ENCODE measurements at places on chromosomes 13 and 19.

DNA sequence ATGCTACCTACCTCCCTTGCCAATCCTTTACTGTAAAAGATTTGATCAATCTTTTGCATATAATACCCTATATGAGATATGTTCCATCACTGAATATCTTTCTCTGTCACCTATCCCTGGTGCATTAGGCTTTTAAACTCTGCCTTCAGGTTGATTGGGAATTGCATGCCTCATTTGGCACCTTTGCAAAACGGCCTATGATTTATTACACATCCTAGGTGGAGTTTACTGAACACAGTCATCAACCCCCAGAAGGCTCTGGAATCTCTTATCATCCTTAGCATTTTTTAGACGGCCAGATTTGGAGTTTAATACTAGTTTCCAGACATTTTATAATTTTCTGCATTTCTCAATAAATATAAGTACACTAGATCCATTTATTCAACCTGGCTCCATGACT lies 448.4 kb upstream of the SLC10A2 start:
- DNase-seq = no peak

- peak; percentile 29 for DNase-seq
These were observed 88.0 kb downstream of the PCCA start for GRCh38 chr13:100176801-100177400.

DNA sequence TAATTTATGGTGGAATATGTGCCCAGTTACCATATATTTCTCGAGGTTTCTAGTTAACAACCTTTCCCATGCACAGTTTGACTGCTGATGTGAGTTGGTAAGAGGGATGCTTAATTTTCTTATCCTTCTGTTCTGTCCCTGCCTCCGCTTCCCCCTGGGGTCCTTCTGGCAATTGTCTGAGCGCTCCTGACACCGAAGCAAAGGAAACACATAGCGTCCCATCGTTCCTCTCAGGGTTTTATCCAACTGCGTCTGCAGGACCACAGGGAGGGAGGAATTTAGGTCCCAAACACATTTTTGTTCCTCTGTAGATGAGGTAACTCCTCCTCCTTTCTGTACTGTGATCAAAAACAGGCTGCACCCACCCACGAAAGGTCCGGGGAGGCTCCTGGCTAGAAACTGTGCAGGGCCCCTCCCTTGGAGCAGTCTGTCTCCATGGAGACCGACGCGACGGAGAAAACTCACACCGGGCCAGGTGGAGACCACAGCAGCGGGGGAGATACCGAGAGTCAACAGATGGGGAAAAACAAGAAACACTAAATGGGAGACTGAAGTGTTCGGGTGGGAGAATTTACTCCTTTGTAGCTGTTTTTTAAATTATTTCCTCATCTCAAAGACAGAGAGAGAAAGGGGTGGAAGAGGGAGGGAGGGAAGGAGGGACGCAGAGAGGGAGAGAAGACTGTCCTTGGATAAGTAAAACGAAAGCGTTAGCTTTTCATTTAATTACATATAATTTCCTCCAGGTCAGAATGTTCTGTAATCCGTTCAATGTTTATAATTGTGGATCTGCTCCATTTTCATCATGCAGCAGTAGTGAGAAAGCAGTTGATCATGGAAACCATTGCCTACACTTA lies 191.8 kb upstream of the NBEA start:
- DNase-seq = no peak

GRCh38 chr19:34241513-34242337 lies 12.6 kb upstream of the GARRE1 start:
- no peak for DNase-seq

GRCh38 chr13:36282821-36283432 lies 14.7 kb downstream of the CCDC169 start:
- peak; percentile 51 for DNase-seq

DNA sequence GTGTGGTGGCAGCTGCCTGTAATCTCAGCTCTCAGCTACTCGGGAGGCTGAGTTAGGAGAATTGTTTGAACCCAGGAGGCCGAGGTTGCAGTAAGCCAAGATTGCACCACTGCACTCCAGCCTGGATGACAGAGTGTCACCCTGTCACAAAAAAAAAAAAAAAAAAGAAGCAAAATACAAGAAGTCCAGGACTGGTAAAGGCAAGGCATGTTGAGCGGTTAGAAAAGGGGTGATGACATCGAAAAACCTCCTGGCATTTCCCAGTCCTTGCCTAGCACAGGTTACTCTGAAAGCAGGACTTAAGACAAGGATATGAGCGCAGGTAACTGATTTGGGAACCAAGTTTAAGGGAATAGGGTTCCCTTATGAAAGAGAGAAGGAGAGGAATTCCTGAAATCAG lies 2.5 kb upstream of the LILRB4 start:
- DNase-seq = no peak

DNA sequence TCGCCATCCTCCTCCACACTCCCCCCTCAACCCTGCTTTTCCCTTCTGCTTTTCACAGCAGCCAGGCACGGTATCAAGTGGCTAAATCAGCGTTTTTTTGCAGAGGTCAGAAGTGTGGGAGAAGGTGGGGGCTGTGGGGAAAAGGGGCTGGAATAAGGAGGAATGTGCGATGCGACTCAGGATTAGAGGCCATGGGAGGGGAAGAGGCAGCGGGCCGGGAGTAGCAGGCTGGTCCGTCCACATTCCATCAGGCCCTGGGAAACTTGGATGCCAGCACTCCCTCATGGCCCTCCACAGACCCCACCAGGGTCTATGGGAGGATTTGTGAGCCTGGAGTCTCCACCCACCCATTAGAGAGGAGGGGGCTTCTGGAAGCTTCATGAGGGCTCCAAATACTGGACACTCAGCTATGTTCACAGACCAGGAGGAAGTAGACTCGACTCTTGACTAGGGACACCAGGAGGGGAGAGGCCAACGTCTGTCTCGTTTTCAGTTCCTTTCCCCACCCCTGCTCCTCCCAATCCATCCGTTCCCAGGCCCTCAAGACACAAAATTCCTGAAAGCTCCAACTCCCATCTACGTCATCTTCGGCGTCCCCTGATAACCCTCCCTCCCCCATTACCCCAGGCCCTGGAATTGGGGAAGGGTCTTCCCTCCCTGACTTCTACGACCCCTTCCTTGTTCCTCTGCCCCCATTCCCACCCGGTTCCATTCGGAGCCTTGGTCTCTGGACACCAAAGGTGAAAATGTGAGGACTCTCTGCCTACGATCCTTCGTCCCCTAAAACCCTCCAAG lies 3.3 kb upstream of the KCNC3 start:
- DNase-seq = no peak

GRCh38 chr19:4032436-4032835 lies 24.9 kb downstream of the PIAS4 start:
- peak; percentile 20 for DNase-seq

GRCh38 chr19:31349160-31349881 lies at the start of gene TSHZ3:
Gene TSHZ3, minus strand, starts transcription at chr19:31349436. Its CDS starts 217 bp downstream, at chr19:31349219.
- peak; percentile 90 for DNase-seq

DNA sequence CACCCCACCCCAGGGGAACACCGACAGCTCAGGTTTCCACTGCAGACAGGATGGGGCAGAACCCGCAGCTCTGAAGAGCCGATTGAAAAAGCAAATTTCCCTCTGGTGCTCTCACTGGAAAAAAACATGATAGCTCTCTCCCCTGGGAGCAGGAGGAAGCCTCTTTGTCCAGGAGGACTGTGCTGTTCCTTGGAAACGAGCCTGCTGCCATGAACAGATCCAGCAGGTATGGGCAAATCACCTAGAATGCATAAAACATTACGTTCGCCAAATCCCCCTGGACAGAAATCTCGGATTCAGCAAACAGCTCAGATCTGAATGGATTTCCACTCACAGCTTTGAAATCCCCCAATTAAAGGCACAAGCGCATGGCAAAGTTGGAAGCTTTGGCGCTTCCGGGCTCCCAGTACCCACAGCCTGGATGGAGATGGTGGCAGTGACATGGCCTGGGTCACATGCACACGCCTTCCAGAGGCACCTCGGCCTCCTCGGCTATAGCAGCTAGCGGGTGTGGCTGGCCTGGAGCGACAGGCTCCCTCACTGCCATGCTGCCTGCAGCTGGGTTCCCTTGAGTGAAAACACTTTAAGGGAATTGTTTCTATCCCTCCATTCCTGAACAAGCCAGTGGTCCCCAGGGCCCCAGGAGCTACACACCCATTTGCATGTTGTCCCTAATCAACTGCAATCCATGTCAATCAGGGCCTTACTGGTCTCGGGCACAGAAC lies 59.1 kb downstream of the CEBPG start:
- no peak for DNase-seq

- peak; percentile 33 for DNase-seq
These were observed 25.8 kb downstream of the ABCC4 start for GRCh38 chr13:95275322-95276036.

DNA sequence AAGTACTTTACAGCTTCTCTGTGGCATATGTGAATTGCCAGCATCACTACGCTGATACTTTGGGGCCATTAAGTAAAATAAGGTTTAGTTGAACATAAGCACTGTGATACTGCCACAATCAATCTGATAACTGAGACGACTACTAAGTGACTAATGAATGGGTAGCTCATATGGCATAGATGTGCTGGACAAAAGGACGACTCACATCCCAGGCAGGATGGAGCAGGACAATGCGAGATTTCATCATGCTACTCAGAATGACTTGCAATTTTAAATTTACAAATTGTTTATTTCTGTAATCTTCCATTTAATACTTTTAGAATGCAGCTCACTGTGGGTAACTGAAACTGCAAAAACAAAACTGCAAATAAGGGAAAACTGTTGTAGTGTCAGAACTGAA lies 13.6 kb downstream of the CCDC122 start:
- peak; percentile 85 for DNase-seq

GRCh38 chr13:43529796-43530195 lies 257.0 kb downstream of the ENOX1 start:
- DNase-seq = no peak

GRCh38 chr13:80224468-80224867 lies 116.5 kb downstream of the SPRY2 start:
- DNase-seq = peak; percentile 15

DNA sequence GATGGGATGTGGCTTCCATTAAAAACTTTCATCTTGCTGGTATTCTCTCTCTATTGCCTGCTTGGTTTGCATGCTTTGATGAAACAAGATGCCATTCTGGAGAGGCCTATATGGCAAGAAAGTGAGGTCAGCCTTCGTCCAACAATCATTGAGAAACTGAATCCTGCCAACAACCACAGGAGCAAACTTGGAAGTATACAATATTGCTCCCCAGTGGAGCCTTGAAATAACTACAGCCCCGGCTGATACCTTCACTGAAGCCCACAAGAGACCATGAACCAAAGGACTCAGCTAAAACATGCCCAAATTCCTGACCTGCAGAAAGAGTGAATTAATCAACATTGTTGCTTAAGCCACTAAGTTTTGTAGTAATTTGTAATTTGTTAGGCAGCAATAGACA lies 82.5 kb upstream of the FGF14 start:
- DNase-seq = no peak

DNA sequence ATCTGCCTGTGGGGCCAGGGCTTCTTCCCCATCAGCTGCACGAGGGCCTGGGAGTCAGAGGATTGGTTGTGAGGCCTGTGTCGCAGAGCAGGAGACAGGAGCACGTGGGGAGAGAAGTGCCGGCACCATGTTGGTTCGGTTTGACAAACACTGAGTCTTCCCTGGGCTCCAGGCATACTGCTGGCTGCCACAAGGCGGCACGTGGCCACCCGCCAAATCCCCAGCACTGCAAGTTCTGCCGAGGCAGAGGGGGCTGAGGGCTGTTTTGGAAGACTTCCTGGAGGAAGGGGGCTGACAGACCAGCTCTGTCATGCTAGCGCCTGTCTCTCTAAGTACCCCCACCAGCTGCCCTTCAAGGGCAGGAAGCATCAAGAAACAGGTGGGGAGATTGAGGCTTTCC lies 9.5 kb downstream of the SHANK1 start:
- DNase-seq = no peak

DNA sequence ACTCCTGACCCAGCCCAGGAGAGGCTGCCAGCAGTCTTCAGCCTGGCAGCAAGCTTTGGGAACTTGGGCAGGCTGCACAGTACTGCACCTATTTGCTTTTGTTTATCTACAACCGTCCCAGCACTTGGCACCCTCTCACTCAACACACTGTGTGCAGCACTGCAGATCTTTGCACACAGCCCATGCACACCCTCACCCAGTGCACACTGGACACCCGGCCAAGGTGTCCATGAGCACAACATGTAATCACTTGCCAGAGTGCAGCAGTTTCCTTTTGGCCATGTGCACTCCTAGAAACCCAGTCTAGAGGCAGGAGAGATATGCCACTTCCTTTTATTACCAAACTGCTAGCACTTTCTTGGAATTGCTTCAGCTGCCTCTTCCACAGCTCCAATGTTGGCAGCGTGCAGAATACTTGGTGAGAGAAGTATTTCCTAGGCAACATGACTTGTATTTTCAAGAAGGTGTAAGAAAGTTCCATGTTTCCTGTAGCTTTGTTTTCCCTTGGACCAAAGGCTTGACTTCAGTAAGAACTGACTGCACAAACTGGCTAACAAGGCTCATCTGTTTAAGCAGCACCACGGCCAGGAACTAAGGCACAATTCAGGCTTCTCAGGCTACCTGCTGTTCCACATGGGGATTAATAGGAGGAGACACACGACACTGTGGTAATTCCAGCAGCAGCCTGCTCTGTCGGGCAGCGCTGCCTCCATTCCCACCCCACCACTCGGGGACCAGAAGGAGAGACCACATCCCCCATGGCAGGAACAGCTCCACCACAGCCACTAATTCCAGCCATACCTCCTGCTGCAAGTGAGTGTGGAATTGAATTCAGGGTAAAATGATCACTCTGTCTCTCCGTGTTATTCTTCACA lies 15.3 kb downstream of the ATP7B start:
- DNase-seq = no peak

GRCh38 chr19:33458807-33459206 lies 62.8 kb downstream of the PEPD start:
- DNase-seq = no peak

DNA sequence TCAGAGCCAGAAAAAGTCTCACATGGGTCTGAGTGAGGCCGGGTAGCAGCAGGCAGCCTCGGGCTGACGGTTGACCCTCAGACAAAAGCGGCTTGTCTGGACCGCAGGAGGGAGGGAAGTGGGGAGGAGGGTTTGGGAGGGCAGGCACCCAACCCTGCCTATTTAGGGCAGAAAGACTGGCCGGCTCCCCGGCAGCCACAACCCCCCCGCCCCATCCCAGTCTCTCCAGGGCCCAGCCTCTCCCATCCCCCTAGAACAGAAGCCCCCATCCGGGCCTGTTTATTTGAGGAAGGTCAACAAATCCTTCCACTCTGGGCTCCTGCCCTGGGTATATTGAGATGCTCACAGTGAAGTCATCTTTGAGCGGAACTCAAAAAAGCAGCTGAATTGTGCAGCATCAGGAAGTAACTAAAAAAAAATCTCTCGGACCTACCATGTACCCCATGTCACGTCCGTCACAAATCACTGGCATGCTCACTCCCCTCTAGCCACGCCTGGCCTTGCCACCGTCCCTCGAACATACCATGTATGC lies 6.3 kb downstream of the DACT3 start:
- DNase-seq = no peak

DNA sequence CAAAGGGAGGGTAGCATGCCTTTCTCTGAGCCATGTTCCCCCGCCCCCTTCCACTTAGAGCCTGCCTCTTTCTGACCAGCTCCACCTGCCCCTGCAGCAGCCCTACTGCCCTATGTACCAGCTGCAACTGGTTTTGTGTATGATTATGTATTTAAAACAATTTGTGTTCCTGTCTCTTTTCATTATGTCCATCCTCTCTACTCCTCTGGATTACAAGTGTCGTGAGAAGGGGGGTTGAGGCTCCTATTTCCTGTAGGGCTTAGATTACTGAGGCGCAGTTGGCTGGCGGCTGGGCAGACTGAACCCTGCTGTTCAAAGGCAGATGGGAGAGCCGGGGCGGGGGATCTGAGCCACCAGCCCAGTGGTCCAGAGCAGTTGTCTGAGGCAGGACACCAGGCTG lies 213.3 kb downstream of the KCNRG start:
- DNase-seq = no peak

- DNase-seq = peak; percentile 27
These were observed 4.4 kb upstream of the TMEM272 start for GRCh38 chr13:51849145-51850101.

Data from fibroblast of skin of back (primary cell).